ENCODE measurements at places on chromosomes 5 and 9.

DNA sequence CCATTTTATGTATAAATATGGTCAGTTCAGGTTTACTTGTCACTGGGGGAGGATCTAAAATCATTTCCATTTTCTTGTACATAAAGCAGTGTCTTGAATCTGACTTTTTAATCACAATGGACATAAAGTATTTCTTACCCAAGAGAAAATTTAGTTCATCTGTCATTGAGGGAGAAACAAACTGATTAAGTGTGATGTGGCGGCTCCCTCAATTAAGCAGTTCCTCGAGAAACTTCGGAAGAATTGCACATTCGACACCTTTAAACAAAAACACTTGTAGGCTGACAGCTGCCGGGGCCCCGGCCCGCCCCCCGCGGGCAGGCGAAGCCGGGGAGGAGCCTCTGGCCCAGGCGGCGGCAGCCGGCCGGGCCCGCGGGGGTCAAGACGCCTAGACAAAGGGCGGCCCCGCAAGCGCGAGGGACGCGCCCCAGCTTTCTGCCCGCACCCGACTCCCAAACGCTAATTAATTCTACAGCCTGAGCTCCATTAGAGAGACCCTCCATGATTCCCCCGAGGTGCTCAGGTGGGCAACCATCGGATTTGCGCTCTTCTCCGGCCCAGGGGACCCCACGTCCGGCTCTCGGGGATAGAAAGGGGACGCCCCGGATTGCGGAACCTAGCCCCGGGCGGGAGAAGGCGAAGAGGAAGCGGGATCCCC is 750 bp downstream of the TRIM36 start:
- DNase-seq, result peak; percentile 5

- DNase-seq, result no peak
Observed at GRCh38 chr5:76403766-76404222, 709 bp downstream of the IQGAP2 start.

DNA sequence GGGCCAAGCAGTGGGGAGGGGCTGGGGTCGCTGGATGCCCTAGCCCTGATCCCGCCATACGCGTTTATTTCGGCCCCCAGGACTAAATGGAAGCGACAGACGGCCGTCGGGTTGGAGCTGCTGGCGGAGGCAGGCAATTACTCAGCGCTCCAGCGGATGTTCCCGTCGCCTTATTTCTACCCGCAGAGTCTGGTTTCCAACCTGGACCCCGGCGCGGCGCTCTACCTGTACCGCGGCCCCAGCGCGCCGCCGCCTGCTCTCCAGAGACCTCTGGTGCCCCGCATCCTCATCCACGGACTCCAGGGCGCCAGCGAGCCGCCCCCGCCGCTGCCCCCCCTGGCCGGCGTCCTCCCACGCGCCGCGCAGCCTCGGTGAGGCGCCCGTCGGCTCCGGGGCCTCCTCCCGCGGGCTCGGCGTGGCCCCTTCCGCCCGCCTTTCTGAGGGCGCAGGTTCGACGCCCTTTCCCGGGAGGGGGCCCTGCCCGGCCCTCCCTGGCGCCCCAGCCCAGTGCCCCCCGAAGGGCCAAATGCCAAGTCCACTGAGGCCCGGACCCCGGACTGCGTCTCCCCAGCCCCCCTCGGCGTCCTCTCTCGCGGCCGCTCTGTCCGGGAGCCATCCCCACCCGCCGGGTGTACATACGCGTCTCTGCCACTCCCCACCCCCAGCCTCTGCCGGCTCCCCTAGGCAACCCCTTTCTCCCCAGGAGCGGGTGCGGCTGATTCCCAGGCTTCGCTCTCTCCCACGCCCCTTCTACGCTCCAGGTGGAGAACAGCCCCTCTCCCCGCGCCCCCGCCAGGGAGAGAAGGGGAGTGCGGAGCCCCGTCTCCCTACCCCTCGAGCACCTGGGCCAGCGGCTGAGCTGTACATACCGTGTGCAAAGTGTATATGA is 7.0 kb downstream of the BARHL1 start:
- DNase-seq, result no peak

DNA sequence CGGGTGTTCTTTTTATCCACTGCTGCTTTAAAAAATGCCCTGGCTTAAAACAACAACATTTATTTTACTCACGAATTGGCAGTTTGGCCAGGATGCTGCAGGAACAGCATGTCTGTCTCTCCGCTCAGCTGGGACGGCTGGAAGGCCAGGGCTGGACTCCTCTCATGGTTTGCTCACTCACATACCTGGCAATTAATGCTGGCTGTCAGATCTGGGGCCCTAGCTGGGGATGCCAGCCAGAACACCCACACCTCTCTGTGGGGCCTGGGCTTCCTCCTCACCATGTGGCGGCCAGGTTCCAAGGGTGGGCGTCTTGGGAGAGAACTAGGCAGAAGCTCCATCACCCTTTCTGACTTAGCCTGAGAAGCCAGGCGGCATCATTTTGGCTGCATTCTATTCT is 189.1 kb upstream of the IL12B start:
- DNase-seq, result no peak

DNA sequence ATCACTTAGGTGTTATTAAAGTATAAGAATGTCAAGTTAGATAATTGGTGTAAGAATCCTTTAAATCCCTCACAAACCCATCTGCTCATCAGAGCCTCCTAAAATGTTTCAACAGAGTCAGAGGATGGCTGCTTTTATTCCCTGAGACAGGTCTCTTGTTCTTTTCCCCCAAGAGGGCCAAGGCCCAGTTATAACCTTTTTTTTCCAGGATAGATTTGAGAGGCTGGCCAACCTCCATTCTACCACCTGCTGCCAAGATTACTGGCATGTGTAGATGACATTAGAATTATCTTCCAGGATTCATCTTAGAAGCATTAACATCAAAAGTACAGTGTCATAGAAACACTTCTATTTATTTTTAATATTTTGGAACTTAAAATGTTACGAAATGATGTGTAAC is 305.1 kb downstream of the TRPM3 start:
- no peak for DNase-seq

DNA sequence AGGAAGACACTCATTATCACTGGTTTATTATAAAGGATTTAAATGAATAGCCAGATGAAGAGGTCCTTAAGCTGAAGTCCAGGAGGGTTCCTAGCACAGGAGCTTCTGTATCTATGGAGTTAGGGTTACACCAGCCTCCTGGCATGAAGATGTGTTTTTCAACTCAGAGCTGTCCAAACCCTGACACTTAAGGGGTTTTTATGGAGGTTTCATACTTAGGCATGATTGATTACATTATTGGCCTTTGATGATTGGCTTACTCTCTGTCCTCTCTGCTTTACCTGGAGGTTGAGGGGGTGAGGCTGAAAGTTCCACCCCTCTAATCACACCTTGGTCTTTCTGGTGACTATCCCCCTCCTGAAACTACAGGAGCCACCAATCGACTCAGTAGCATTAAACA is 84.9 kb upstream of the ZNF169 start:
- no peak for DNase-seq

- no peak for DNase-seq
Observed at GRCh38 chr9:70682298-70682697, 267.8 kb upstream of the KLF9 start.

DNA sequence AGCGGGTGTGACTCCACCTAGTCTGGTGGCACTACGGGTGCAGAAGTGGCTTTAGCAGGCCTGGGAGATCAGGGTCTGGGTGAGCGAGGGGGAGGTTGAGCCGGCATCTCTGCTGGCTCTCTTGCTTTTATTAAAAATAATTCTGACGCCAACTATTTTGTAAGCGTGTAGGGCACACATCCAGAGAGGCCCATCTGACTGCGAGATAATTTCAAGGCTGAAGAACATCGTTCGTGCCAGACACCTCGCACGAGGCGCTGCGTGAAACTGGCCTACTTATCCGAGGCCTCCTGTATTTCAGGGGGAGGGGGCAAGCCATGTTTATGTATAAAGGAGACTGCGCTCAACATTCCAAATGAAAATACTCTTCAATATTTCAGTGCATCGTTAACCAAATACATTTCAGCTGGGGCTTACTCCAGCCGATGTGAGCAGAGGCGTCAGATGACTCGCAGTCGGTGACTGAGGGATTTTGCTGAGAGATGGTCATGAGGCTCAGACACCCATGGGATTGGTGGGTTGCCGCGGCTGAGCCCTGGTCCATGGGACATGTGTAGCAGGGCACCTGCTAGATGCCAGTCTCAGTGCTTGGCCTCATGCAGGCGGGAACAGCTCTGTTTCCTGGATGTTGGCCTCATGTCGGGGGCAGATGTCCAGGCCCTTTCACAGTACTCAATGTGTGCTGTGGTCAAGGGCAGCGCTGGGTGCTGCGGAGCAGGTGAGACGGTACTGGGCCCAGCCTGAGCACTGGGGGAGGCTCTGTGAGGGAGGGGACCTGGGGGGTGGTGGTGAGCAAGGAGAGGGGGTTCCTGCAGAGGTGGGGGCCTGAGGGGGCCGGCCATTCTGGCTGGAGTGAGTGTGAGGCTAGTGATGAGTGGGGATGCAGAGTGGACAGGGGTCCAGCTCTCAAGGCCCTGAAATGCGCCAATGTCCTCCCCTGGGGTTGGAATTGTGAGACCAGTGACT is 201.5 kb downstream of the DAB2IP start:
- no peak for DNase-seq

DNA sequence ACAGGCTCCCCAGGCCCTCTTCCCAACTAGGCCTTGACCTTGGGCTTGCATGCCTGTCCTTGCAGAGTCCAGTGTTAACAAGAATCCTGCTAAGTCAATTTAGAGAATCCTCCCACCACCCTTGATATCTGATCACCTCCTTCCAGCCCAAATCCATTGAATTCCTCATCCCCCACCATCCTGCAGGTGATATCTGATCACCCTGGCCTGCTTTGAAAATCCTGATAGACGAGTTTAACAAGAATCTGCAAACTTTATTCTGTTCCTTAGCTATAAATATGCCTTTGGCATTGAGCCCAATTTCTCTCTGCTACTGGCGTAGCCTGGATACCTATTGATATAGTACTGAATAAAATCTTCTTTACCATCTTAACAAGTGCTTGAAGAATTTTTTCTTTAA is 125.5 kb downstream of the DIRAS2 start:
- peak; percentile 60 for DNase-seq

DNA sequence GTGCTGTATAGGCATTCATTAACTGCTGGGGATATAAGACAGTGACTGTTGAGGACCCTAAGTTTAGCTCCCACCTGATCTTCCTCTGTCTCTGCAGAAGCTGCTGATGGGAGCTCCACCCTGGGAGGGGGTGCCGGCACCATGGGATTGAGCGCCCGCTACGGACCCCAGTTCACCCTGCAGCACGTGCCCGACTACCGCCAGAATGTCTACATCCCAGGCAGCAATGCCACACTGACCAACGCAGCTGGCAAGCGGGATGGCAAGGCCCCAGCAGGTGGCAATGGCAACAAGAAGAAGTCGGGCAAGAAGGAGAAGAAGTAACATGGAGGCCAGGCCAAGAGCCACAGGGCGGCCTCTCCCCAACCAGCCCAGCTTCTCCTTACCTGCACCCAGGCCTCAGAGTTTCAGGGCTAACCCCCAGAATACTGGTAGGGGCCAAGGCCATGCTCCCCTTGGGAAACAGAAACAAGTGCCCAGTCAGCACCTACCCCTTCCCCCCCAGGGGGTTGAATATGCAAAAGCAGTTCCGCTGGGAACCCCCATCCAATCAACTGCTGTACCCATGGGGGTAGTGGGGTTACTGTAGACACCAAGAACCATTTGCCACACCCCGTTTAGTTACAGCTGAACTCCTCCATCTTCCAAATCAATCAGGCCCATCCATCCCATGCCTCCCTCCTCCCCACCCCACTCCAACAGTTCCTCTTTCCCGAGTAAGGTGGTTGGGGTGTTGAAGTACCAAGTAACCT is 22.1 kb downstream of the PCDHGC5 start:
- DNase-seq, result no peak

GRCh38 chr9:116039312-116039711 is 114.3 kb upstream of the PAPPA start:
- no peak for DNase-seq

GRCh38 chr9:36194326-36195000 is 3.7 kb downstream of the CLTA start:
- DNase-seq, result peak; percentile 47

GRCh38 chr9:130343445-130343918 is 77.9 kb downstream of the HMCN2 start:
- no peak for DNase-seq

DNA sequence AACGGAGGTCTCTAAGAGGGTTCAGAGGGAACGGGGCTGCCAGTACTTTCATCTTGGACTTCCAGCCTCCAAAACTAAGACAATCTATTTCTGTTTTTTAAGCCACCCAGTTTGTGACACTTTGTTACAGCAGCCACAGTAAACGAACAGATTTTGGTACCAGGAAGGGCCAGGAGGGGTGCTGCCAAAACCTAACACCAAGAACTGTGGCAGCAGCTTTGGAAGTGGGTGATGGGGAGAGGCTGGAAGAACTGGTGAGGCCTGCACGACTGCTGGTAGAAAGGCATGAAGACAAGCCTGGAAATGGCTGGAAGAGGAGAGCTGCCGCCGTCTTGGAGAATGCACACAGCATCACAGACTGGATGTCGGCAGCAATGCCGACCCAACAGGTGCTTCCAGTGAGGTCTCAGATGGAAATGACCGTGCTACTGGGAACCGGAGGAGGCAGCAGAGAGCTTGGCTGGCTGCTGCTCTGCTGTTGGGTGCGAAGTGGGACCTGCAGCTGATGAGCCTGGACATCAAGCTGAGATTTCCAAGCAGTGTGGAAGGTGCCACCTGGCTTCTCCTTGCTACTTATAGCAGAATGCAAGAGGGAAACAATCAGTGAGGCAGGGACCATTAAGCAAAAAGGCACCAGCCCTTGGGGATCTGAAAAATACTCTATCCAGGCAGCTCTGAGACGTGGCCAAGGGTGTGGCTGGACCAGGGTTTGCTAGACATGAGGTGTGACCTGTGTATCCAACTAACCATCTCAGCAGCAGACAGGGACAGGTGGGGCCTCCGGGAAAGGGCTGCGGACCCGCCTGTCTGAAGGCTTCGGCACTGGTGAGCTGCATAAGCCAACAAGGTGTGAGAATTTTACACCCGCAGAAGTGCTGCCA is 4.7 kb upstream of the TMEM210 start:
- no peak for DNase-seq

DNA sequence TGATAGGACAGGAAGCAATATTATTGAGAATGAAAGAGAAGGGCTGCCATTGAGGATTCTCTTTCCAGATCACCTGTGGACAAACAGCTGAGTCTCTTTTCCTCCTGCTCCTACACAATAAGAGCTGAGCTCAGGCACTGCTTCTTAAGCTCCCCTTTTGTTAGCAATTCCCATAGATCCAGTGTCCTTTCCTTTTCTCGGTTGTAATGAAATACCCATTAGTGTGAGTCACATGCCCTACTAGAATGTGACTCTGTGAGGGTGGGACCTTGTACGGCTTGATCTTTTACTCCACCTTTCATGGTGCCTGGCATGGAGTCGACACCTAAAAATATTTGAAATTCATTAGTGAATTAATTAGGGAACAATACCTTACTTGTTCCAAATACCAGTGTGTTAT is 269.2 kb downstream of the NR3C1 start:
- DNase-seq, result no peak
